Effector memory CD8-positive, alpha-beta T cell (primary cell): ENCODE measurements at places on chromosomes 6 and 20.

DNA sequence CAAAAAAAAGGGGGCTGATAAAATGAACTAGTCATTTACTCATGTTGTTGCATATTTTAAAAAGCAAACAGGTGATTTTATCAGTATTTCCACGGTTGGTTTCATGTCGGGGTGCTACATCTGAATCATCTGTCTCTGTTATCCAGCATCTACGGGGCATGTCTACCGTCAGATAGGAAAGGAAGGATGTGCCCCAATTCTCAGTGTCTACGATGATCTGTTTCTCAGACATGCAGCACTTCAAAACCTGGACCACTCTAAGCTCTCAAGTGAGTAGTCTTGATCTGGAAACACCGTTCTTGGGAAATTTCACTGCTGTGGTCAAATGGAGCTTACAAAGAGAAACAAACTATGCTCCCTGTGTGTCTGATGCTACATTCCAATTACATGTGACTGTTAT lies 240.3 kb upstream of the TAB2 start:
- no peak overlapping the region for H3K27ac ChIP-seq
- no peak overlapping the region for H3K4me3 ChIP-seq
- peaks cover 6% of the 10 kb centered on the region for H3K4me1 ChIP-seq
- no peak for DNase-seq
- H3K27me3 ChIP-seq: no peaks in the 10 kb centered on the region

DNA sequence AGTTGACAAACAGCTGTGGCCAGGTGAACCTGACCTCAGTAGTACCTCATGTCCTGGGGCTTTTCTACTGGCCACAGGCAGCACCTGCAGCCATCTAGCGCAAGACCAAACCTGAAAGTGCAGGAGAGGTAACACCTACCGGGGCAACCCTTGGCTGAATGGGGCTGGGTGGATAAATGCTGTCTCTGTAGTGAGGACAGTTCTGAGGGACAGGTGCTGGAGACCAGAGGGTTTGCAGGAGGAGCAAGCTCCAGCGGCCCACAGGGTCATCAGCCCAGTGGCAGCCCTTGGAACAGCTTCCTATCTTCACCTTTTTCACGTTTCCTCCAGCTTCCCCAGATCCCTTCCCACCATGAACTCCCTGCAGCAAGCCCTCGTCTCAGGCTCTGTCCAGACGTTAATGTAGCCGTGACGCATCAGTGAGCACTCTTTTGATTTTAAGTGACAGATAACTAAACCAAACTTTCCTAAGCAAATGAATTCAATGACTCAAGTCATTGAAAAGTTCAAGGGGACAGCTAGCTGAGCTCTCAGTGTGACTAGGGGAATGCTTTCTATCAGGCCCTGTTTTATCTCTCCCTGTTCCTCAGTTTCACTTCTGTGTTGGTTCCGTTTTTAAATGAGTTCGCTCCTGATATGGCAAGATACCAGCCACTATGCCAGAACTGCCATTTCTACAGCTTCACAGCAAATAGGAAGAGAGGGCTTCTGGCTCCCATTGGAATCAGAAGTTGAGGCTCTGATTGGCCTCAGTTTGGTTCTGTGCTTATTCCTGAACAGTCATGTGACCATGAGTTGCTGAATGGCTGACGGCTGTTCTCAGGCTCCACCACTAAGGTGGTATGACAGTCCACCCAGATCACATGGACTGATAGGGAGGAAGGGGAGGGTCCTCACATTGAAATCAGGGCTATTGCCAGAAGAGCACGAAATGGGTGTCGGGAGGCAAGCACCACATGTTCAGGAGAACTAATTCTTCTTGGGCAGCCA lies 12.1 kb upstream of the PFDN4 start:
- H3K27me3 ChIP-seq: peaks cover 34% of the 10 kb centered on the region
- no peak for DNase-seq
- H3K36me3 ChIP-seq: no peaks in the 10 kb centered on the region
- no peak overlapping the region for H3K27ac ChIP-seq

GRCh38 chr6:121157906-121158305 lies 176.4 kb downstream of the TBC1D32 start:
- peaks cover 3% of the 10 kb centered on the region for H3K36me3 ChIP-seq
- H3K27me3 ChIP-seq: no peaks in the 10 kb centered on the region
- no peak overlapping the region for H3K27ac ChIP-seq
- no peaks in the 10 kb centered on the region for H3K4me1 ChIP-seq
- no peak for DNase-seq

- no peak for DNase-seq
- H3K36me3 ChIP-seq: no peaks in the 10 kb centered on the region
- peaks cover 4% of the 10 kb centered on the region for H3K4me1 ChIP-seq
- H3K27me3 ChIP-seq: peaks cover 8% of the 10 kb centered on the region
- no peak overlapping the region for H3K27ac ChIP-seq
Observed at GRCh38 chr20:58168843-58169242, 59.6 kb downstream of the ANKRD60 start.

- no peaks in the 10 kb centered on the region for H3K27me3 ChIP-seq
- H3K36me3 ChIP-seq: peaks cover 13% of the 10 kb centered on the region
- peak overlapping the region; percentile 15 for H3K27ac ChIP-seq
- DNase-seq: no peak
- peaks cover 64% of the 10 kb centered on the region for H3K4me1 ChIP-seq
Observed at GRCh38 chr6:118514689-118515088, 33.4 kb upstream of the PLN start.

GRCh38 chr6:41278699-41279405 lies 7.6 kb downstream of the TREM1 start:
- H3K27ac ChIP-seq: no peak overlapping the region
- H3K27me3 ChIP-seq: peaks cover 42% of the 10 kb centered on the region
- no peak overlapping the region for H3K4me3 ChIP-seq
- peaks cover 2% of the 10 kb centered on the region for H3K4me1 ChIP-seq
- DNase-seq: peak; percentile 60
- no peaks in the 10 kb centered on the region for H3K36me3 ChIP-seq

- no peaks in the 10 kb centered on the region for H3K27me3 ChIP-seq
- no peak for DNase-seq
- no peak overlapping the region for H3K27ac ChIP-seq
- H3K36me3 ChIP-seq: peaks cover 3% of the 10 kb centered on the region
- H3K4me3 ChIP-seq: no peak overlapping the region
- H3K4me1 ChIP-seq: peaks cover 43% of the 10 kb centered on the region
Observed at GRCh38 chr6:108897371-108897770, 49.1 kb downstream of the ARMC2 start.

- H3K4me3 ChIP-seq: no peak overlapping the region
- no peak overlapping the region for H3K27ac ChIP-seq
- no peaks in the 10 kb centered on the region for H3K27me3 ChIP-seq
- H3K4me1 ChIP-seq: no peaks in the 10 kb centered on the region
- DNase-seq: no peak
Observed at GRCh38 chr6:35544769-35545361, 32.2 kb upstream of the TULP1 start.
